ENCODE measurements at places on chromosomes 6 and 20.

- DNase-seq: no peak
Measured at GRCh38 chr20:34949120-34949519, 6.5 kb downstream of the GSS start.

DNA sequence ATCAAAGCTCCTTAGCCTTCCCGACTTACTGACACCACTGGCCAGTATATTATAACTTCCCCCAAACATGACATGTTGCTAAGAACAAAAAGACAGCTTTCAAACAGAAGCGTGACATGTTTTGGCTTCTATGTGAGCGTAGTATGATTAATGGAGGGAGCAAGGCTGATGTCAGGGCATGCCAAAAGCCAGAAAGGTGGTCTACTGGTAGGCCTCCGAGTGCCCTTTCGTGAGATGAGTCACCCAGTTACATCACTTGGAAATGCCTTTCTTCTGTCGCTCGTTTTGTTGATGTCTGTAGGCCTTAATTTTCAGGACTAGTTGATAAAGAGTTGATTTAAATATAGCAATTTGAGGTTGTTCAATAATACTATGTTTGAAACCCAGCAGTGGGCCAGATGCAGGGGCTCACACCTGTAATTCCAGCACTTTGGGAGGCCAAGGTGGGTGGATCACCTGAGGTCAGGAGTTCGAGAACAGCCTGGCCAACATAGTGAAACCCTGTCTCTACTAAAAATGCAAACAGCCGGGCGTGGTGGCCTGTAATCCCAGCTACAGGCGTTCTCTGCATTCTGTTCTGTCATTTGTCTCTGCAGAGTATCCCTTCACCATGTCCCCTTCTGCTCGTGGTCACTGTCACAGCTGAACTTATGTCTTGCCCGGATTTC is 53.3 kb downstream of the CNKSR3 start:
- no peak for DNase-seq

DNA sequence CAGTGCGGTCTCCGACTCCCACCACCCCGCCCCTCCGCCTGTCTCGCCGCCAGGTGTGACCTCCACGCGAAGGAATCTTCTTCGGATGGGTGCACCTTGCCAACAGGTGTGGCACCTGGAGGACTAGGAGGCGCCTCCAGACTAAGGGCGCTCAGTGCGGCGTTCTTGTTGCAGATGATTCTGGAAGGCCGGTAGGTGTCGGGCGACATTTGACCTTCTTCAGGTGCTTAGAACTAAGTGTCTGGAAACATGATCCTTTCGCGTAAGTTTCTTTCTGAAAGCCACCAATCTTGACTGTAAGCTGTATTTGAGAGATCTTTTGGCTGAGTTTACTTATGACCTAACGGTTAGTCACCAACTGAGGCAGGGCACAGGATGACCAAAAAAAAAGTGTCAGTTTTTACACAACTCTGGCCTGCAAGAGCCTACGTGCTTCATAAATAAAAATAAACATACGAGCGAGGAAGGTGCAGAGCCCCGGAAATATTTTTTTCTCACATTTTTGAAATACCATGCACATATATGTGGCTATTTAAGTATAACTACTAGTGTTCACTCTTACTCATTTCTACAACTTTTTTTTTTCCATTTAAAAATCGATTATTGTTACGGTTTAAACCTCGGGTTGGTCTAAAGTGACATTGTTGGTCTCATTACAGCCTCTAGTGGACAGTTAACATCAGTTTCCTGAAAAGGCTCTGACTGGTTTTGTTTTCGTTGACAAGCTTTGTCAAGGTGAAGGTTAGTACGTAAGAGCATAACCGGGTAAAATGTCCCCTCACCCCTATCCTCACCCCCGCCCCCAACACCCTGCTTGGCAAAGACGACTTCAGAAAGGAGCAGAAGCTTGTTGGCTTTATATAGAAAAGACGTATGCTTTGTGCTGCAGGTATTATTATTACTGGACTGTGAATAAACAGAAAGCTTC is 1.6 kb upstream of the ATXN1 start:
- DNase-seq: peak; percentile 77

GRCh38 chr6:44940367-44940766 is 387.8 kb upstream of the RUNX2 start:
- no peak for DNase-seq

DNA sequence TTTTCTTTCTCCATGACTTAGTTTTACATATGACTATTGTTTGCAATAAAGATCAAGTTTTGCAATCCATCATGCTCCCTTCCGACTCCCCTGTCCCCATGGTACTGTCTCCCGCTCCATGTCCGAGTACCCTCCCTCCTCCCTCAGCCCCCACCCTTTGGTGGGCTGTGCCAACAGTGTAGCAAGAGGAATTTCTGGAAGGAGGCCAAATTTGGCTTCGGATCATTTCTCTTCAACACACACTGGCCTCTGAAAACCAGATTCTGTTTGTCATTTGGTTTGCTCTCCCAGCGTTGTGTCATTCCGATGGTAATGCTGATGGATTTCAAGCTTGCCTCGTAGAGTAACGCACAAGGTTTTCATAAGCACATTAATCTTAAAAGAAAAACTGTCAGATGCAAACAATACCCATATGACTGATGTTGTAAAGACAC is 22.9 kb upstream of the PAX1 start:
- no peak for DNase-seq

GRCh38 chr6:133435065-133435728 is 194.0 kb downstream of the EYA4 start:
- no peak for DNase-seq

- no peak for DNase-seq
Measured at GRCh38 chr6:145562771-145563615, 172.3 kb downstream of the EPM2A start.

- peak; percentile 66 for DNase-seq
Measured at GRCh38 chr20:59163631-59164530, at the start of gene ZNF831. Gene ZNF831 (plus strand): TSS chr20:59163821. CDS start chr20:59191020, 27,199 bp downstream.

DNA sequence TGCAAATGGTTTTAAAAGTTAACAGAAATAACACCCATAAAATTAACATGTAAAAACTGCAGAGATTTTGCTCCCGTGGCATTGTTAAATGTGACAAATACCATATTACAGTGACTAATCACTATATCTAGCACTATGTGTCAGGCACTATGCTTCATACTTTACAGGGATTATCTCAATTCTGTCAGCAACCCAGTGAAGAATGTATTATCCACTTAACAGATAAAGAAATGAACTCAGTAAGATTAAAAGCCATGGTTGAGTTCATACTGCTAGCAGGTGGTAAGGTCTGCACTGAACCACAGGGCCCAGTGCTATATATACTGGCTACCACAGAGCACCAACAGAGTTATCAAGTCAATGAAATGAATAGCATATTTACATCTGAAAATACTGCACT is 65.4 kb downstream of the RWDD2A start:
- no peak for DNase-seq

- no peak for DNase-seq
Measured at GRCh38 chr6:37059344-37060194, 54.1 kb downstream of the FGD2 start.

DNA sequence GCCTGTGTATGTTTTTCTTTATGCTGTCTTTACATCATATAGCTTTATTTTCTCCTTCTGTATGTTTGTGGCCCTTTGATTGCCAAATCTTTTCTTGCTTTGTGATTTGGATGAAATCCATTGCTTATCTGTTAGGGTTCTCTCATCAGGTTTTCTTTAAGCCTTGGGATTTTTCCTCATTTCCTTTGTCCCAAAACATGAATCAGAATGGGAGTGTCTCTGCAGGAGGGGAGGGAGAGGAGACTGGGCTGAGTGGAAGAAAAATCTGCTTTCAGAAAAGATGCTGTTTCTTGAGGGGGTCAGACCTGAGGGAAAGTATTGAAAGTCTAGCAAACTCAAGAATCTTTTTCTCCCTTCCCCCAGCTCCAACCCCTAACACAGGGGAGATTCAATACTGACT is 758.0 kb upstream of the MMS22L start:
- DNase-seq: no peak

DNA sequence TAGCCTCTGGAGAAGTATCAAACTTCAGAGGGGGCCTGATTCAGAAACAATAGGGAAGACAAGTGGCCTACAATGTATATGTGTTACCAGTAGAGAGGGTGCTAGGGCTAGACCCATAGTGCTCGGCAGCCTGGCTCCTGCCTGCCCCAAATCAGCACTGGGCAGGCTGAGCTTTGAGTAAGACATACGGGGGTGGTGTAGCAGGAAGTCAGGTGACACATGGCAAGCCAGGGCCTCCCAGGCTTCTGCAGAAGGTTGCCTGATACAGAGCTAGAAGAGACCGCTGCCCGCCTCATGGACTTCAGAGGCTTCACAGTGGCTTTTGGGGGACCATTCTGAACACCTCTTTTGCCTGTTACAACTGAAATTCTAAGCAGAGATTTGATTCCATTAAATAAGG is 43.4 kb downstream of the RALY start:
- peak; percentile 73 for DNase-seq

- no peak for DNase-seq
Measured at GRCh38 chr6:33488339-33488738, 34.0 kb downstream of the ZBTB9 start.

- DNase-seq: no peak
Measured at GRCh38 chr20:10642856-10643559, 30.8 kb downstream of the JAG1 start.

DNA sequence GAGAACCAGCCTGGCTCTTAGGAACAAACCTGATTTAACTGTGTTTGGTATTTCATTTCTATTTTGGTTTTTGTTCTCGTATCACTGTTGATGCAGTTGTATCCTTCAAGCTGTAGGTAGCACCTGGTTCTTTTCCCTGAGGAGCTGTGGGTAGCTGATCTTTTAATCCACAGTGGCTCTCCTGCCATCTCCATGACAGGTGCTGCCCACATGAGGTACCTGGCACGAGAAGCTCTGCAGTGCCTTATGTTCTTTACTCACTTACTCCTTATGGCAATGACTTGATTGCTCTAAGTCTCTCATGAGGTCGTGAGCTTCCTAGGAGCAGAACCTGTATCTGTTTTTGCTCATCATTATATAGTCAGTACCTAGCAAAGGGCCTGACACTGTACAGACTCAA is 74.3 kb upstream of the EMILIN3 start:
- DNase-seq: no peak

DNA sequence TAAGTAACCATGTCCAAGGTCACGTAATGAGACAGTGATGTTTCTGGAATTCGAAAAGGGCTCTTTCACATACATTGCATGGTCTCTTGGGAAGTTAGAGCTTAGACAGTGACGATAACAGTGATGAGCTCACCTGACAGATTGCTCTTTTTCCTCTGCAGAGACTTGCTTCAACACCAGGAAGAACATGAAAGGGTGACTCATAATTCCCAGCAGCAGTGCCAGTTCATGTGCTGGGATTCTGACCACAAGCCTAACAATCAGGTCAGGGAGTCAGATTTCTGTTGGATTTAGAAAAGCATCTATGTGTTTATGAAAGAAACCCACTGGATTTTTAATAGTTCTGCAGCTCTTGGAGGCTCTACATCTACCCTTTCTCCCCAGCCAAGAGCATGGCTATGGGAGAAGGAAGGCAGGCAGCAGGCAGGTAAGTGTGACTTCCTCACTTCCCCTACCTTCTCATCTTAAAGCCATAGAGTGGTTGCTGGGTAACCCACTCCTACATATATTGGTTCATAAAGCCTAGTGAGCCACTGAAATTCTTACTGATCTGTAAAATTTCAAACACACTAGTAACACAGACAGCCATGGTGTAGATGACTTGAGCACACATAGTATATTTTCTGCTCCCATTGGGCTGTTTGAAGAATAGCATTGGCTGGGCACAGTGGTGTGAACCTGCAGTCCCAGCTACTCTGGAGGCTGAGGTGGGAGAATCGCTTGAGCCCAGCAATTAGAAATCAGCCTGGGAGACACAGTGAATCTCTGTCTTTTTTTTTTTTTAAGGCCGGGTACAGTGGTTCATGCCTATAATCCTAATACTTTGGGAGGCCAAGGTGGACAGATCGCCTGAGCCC is 44.4 kb upstream of the LOC128125822 start:
- DNase-seq: no peak

GRCh38 chr6:45548657-45549515 is 171.2 kb upstream of the SUPT3H start:
- no peak for DNase-seq

DNA sequence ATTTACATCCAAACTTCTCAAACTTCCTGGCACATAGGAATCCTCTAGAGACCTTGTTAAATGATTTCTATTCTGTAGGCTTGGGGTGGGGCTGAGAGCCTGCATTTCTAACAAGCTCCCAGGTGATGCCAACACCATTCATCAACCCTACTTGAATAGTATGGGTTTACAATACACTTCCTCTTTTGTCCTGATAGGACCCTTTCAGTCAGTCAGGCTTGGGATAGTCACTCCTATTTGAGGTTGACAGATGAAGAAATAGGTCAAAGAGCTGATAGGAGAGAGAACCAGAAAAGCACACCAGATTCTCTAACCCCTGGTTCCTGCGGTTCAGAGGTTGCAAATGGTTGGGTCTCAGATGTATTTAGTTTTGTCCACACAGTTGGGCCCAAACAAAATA is 273.4 kb downstream of the TSHZ2 start:
- no peak for DNase-seq

DNA sequence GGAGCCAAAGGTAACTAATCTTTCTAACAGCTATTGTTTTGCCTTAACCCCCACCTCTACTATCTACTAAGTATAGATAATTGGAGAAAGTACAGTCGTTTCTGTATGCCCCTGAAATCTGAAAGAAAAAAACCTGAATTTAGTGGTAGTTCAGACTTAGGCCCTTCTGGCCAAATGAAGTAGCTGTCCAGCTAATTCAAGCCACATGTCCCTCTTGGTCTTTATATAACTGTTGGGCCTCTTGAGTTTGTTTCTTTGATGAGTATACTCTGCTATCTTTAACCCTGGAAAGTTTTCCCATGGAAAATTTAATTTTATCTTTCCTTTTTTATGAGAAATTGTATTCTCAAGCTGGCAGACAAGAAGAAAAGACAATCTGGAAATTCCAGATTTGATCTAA is 73.0 kb upstream of the FAM8A1 start:
- no peak for DNase-seq

GRCh38 chr6:119965900-119966299 is 616.3 kb upstream of the MAN1A1 start:
- no peak for DNase-seq
